ENCODE measurements at places on chromosomes 2 and 18. TPM values are rescaled to one million over a fixed set of nuclear protein-coding genes. Genes with fewer than 3 reads are reported as not detected.
A peak's percentile ranks its signal among the peaks of the same experiment; 100 is the strongest.

Gene TLK1
- total RNA-seq: 46.1 TPM

GRCh38 chr18:55907453-55908175, 319.6 kb upstream of the TCF4 start:
- H3K27ac ChIP-seq: no peak overlapping the region
- no peak for DNase-seq
- H3K36me3 ChIP-seq: no peaks in the 10 kb centered on the region
- no peaks in the 10 kb centered on the region for H3K27me3 ChIP-seq
- H3K4me1 ChIP-seq: no peaks in the 10 kb centered on the region

Gene AQP12B
- not detected for total RNA-seq

GRCh38 chr2:50059462-50059861, 905.1 kb upstream of the FSHR start:
- no peaks in the 10 kb centered on the region for H3K27me3 ChIP-seq
- no peaks in the 10 kb centered on the region for H3K4me1 ChIP-seq
- H3K36me3 ChIP-seq: no peaks in the 10 kb centered on the region

GRCh38 chr2:100070078-100070477, 72.3 kb downstream of the AFF3 start:
- DNase-seq: no peak
- no peaks in the 10 kb centered on the region for H3K27me3 ChIP-seq
- H3K36me3 ChIP-seq: no peaks in the 10 kb centered on the region
- H3K4me1 ChIP-seq: peaks cover 9% of the 10 kb centered on the region
- no peak overlapping the region for H3K27ac ChIP-seq

DNA sequence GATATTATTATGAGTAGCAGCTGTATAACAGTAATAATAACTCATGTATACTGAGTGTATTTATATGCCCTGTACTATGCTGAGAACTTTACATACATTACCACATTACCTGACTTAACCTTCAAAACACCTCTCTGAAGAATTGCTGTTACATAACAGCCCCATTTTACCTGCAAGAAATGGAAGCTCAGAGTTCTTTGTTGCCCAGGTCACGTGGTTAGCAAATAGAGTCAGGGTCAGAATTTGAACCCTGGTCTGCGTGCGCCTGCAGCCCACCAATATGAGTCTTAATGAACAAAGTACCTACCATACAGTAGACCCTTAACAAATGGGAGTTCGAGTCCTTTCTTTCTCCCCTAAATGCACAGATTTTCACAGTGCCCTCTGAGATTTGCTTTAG, 101.9 kb downstream of the MCFD2 start:
- no peaks in the 10 kb centered on the region for H3K36me3 ChIP-seq
- no peak for DNase-seq
- H3K4me1 ChIP-seq: peaks cover 78% of the 10 kb centered on the region
- peak overlapping the region; percentile 80 for H3K27ac ChIP-seq
- H3K27me3 ChIP-seq: no peaks in the 10 kb centered on the region

DNA sequence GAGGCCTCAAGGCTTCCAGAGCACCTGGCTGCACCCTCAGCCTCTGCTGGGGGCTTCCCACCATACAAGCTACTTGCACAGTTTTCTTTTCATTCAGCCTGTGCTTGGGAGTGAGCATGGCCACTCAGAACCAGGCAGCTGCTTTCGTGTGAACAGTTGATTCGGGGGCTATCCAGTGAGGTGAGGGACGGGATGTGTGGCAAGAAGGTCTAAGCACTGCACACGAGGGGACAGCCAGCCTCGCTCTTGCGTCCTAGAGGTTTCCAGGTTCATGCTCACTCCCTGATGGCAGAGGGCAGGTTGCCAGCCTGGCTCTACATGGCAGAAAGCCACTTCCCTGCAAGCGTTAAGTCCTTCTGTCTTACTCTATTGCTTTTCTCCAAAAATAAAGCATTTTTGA, 146.2 kb downstream of the MBP start:
- no peak overlapping the region for H3K4me3 ChIP-seq
- DNase-seq: no peak

- no peaks in the 10 kb centered on the region for H3K27me3 ChIP-seq
- peak overlapping the region; percentile 91 for H3K27ac ChIP-seq
- DNase-seq: no peak
- no peaks in the 10 kb centered on the region for H3K36me3 ChIP-seq
Observed at GRCh38 chr2:69309351-69310110, 77.5 kb downstream of the GFPT1 start.

Gene LAMA1
- total RNA-seq: 0.69 TPM

DNA sequence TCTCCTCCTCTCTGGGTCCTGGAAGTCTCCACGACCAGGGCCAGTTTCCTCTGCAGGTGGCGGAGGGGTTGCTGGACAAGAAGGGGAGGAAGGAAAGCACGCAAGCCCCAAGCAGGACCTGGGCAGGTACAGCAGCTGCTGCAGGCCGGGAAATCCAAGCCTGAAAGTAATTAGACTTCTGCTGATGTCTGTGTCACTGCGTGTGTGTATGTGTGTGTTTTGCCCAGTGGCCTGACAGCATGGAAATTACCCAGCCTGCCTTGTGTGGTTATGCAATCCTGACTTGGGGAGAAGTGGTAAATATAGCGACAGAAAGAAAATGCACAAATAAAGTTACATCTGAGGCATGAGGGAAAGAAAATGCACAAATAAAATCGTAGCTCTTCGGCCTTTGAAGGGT, 121.8 kb upstream of the ZBTB14 start:
- H3K27me3 ChIP-seq: no peaks in the 10 kb centered on the region
- no peaks in the 10 kb centered on the region for H3K36me3 ChIP-seq
- H3K4me3 ChIP-seq: no peak overlapping the region
- H3K27ac ChIP-seq: no peak overlapping the region
- peaks cover 3% of the 10 kb centered on the region for H3K4me1 ChIP-seq

DNA sequence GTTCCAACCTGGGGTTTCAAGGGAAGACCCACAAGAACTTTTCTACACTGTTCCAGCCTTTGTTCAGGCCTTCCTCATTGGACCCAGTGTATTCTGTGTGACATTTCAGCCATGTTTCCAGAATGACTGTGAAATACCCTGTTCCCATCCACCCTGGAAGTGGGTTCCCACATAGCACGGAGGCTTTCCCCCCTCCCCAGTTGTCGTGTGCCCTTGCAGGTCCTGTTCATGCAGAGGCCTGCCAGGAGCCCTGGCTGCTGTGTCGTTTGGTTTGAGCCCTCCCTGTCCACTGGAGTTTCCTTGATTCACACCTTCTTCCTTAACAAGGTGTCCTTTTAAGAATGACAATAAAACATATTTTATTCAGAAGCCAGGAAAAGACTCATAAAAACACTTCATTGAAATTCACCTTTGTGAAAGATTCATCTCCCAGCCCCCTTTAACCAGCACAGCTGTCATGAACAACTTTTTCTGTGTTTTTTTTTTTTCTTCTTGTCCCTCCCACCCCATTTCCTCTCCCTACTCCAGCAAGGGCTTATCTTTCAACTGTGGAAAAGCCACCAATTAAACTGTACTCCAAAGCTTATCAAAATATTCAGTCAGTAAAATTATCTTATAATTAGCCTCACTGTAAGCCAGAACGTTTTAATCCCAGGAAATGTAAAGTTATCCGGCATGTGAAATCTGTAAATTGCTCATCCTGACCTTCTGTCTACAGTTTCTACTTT, 106.4 kb downstream of the ACOXL start:
- DNase-seq: no peak
- H3K4me3 ChIP-seq: no peak overlapping the region
- H3K4me1 ChIP-seq: no peaks in the 10 kb centered on the region

Data from esophagus muscularis mucosa (tissue), 4 donors.